ENCODE measurements at places on chromosomes 7 and 10.

GRCh38 chr7:80708123-80708522, 69.7 kb downstream of the CD36 start:
- no peak for DNase-seq

- DNase-seq, result no peak
Observed at GRCh38 chr7:34191162-34191561, 285.8 kb downstream of the BMPER start.

DNA sequence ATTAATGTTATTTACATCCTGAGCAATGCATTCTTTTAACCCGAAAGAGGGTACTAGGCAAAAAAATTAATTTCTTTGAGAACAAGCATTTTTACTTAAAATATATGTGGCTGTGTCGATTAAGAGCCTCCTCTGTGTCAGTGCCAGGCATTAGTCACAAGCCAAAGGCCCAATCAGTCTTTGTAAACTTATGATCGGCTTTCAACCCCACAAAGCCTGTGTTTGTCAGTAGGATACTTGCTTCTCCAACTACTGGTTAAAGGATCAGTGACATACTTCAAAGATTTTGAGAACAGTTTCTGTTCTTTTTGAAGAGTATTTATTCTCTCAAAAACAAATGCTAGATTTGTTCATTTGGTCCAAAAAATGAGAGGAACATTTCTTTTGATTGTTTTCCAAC, 159.3 kb downstream of the NRCAM start:
- no peak for DNase-seq

GRCh38 chr7:127758845-127759244, 106.9 kb downstream of the SND1 start:
- DNase-seq, result no peak

DNA sequence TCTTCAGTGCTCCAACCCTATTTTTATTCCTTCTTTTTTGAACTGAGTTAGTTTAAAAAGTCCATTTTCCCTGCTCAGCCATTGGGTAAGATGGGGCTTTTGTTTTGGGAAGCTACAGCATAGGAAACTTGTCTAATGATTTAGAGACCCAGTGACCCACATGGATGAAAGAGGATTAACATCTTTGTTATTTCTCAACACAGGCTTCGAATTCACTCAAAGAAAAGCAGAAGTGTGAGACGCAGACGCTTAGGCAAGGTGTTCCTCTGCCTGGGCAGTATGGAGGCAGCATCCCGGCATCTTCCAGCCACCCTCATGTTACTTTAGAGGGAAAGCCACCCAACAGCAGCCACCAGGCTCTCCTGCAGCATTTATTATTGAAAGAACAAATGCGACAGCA, 152.0 kb downstream of the HDAC9 start:
- no peak for DNase-seq

DNA sequence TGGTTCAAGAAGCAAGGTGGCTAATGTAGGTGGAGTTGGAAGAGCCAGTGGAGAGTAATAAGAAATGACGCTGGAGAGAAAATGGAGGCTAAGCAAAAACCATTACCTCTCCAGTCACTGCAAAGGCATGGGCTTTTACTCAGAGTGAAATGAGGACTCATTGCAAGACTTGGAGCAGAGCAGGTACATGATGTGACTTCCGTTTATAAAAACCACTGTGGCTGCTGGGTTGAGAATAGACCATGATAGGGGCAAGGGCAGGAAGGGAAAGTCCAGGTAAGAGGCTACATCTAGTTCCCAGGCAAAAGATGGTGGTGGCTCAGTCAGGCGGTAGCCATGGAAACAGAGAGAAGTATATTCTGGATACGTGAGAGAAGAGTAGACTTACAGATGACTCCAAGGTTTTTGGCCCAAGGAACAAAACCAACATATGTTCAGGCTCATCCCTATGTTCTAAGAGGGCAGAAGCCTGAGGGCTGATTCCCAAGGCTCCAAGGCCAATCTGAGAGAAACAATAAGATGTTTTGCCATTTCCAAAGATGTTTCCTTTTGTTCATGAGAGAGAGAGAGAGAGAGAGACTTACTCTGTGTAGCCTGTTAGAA, 21.5 kb upstream of the PDE1C start:
- no peak for DNase-seq

DNA sequence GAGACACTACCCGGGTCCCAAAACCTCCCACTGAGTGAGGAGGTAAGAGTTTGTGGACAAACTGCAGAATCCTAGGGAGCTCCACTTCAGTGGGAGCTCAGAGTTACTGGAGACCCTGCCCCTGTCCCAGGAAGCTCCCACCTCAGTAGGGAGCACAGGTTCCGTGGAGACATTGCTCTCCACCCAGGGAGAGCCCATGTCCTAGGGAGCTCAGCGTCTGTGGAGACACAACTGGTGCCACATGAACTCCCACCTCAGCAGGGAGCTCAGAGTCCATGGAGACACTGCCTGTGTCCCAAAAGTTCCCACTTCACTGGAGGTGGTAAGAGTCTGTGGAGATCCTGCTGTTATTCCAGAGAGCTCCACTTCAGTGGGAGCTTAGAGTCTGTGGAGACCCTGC, 6.3 kb downstream of the MYO1G start:
- no peak for DNase-seq

All from stimulated activated CD8-positive, alpha-beta memory T cell treated with anti-CD3 and anti-CD28 coated beads, Interleukin-12 subunit alpha, Interleukin-12 subunit beta, amount 100 ng/mL, for 1 hour (primary cell).